ENCODE measurements at places on chromosomes 13 and 19.

- peak; percentile 63 for DNase-seq
These were observed at the start of gene BTBD2 for GRCh38 chr19:2015608-2015950. TSS of gene BTBD2 (minus strand) at chr19:2015714. CDS start at chr19:2015703, 11 bp downstream.

- no peak for DNase-seq
These were observed 375.6 kb downstream of the ENOX1 start for GRCh38 chr13:43411211-43411610.

DNA sequence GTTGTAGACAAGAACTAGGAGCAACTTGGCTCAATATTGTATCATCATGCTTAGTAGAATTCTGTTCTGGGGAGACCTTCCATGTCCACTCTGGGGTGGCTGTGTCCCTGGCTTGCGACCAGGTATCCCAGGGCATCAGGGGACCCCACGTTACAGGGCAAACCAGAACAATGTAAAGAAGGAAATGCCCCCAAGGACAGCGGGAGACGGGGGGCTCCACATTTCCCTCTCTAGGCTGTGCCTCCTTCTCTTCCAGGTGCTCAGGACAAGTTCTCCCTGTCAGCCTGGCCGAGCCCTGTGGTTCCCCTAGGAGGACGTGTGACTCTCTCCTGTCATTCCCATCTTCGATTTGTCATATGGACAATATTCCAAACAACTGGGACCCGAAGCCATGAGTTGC, 30.8 kb downstream of the LAIR2 start:
- no peak for DNase-seq

DNA sequence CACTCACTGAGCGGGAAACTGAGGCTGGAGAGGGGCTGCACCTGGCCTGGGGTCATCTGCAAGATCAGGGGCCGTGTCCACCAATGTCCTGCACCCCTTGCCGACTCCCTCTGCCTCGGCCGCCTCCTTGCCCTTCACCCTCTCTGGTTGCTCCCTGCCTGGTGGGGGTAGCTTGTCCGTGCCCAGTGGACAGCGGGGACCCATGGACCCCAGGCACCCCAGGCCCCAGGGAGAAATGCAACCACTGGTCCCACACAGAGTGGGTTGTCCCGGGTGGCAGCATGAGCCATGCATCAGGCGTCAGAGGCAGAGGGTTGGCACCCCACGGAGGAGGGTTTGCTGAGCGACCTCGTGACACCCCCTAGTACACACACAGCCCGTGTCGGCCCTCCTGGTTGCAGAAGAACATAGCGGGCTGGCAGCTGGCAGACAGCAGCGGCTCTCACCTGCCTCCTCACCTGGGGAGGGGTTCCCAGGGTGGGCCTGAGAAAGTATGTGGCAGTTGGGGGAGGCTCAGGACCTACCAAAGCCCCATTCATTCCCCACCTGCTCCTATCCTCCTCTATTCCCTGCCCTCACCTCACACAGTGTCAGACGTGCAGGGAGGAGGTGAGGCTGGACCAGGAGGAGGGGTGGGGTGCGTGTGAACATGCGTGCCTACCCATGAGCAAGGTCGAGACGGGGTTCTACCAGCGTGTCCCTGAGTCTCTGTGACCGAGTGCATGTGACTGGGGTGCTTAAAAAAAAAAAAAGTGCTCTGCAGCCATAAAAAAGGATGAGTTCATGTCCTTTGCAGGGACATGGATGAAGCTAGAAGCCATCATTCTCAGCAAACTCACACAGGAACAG, 8.7 kb downstream of the ADAMTSL5 start:
- DNase-seq = no peak

DNA sequence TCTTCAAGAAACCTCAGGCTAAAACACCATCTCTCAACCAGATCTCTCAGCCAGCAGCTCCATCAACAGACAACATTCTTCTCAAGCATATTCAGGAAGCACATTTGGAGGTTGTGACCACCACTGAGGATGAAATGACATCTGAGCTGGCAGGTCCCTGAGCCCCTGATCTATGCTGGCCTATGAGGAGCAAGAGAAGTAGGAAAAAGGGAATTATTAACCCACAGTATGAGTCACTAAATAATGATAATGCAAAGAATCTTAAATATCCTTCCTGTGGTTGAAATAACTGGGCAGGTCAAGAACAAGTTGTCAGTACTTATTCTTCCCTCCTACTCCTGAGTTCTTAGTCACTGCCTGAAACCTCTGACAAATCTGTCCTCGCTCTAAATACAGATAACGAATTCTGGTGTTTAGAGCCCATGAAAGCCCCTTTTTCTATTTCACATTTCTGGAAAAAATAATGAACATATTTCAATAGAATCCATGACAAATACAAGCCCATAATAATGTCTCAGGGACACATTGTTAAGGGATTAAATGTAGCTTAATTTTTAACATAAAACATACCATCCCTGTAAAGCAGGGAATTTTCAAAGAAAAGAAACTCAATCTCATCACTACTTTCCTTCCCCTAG, 225.8 kb upstream of the IRS2 start:
- DNase-seq = no peak

DNA sequence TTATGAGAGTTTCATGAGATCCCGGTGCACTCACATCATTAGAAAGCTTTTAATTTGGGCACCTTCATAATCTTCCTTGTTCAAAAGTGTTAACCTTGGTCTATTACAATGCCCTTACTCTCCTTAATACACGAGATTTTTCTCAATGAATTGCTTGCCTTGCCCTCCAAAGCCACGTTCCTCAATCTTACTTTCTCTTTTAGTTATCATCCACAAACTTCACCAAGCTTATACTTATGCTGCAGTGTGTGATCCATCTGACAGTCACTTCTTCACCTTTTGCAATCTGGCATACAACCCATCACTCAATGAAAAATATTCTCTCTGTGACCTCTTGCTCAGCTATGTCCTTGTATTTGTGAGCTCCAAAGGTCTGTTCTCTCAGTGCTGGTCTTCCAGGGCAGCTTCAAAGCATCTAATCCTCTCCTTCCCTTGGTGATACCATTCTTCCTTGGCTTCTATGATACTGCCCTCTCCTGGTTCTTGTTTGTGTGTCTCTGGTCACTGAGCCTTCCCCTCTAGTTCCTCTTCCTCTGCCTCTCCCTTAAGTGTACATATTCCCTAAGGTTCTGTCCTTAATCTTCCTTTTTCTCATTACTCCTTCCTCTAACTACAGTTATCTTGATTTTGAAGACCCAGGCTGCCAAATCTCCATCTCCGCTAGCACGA, 202.2 kb upstream of the STARD13 start:
- DNase-seq = no peak

GRCh38 chr19:3818918-3819317, 32.7 kb upstream of the MATK start:
- DNase-seq = no peak

GRCh38 chr19:43438291-43439031, 23.8 kb downstream of the TEX101 start:
- peak; percentile 71 for DNase-seq

DNA sequence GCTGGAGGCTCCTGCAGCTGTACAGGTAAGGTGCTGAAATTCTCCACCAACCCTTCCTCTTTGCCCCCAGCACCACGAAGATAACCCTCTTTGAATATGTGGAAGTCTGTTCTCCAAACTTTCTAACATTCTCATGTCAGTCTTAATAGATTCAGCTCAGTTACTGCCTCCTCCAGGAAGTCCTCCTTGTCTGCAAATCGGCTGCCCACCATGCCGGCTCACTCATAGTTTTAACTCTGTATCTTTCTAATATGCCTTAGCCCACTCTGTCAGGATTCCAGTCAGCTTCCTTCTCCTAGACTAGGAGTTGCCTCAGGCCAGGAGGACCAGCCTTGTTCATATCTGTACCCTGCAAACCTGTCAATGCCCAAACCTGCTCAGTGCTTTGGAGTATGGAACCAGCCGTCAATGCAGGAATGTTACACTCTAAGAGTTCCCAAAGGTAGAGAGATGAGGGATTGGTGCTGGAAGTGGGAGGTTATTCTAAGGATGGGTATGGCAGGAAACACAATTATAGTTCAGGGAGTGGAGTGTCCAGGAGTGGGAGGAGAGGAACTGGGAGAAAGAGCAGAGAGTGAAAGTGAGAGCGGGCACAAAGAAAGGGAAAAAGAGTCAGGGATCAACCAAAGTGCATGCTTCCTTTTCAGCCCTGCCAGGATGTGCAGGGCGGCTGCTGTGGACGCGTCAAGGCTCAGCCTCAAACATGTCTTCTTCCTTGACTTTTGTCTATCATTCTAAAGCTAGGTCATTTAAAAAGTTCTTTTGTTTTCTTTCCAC, 38.0 kb upstream of the ALOX5AP start:
- no peak for DNase-seq

DNA sequence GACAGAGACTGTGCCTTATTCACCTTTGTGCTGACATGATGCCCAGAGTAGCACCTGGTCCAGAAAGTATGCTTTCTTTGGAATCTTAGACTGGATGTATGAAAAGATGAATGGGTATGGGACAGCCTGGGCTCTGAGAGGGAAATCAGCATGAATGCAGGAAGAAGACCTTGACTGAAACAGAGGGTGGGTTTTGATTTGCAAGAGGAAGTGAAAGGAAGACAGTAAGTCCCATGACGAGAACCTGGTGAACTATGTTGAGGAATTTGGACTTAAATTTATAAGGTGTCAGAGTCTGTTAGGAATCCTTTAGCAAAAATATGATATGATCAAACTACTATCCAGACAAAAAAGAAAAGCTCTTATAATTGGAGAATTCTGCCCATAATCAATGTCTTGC, 301.9 kb downstream of the SPRY2 start:
- no peak for DNase-seq

- no peak for DNase-seq
These were observed 6.4 kb upstream of the ERCC5 start for GRCh38 chr13:102839462-102839861.

GRCh38 chr19:38361633-38362075, 12.7 kb upstream of the PSMD8 start:
- DNase-seq = peak; percentile 82

DNA sequence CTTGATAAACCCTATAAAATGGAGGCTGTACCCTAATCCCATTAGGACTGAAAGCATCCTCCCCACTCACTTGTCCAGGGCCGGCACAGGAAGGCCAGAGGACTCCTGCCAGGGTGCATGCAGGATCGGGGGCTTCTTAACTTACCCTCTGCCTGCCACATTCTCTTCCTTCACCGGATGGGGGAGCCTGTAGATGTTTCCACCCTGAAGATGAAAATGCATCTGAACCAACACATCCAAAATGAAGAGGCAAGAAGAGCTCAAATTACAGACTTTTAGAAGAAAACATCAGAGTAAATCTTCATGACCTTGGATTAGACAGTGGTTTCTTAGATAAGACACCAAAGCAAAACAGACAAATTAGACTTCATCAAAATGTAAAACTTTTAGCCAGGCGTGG, 25.9 kb upstream of the NAPA start:
- no peak for DNase-seq

DNA sequence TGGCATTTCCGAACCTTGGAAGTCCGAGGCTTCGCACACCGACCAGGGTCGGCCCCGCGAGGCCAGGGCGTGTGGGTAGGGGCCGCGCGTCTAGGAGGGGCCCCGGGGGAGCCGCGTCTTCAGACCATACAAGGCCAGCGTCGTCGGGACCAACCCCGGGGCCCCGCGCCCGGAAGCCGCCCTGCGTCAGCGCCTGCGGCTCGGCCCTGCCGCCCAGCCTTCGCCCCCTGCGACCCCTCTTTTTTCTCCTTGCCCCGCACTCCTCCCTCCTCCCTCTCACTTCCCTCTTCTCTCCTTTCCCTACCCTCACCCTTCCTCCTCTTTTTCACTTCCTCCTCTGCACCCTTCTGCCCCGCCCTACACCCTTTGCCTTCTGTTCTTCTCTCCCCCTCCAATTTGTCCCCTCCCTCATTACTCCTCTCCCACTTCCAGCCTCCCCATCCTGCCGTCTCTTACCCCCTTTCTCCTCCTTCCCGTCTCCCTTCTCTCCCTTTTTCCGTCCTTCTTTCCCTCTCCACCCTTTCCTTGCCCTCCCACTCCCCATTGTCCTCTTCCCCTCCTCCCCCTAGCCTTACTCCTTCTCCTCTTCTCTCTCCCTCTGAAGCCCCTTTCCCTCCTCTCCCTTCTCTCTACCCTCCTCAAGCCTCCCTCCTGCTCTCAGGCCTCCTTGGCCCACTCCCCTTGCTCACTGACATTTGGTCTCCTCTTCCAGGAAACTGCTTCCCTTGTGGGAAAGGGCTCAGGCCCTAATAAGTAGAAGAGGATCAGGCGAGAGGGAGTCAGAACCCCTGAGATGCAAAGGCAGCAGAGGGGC, 2.2 kb upstream of the PLEKHG2 start:
- no peak for DNase-seq

GRCh38 chr13:92473765-92474475, 752.7 kb upstream of the GPC6 start:
- no peak for DNase-seq

DNA sequence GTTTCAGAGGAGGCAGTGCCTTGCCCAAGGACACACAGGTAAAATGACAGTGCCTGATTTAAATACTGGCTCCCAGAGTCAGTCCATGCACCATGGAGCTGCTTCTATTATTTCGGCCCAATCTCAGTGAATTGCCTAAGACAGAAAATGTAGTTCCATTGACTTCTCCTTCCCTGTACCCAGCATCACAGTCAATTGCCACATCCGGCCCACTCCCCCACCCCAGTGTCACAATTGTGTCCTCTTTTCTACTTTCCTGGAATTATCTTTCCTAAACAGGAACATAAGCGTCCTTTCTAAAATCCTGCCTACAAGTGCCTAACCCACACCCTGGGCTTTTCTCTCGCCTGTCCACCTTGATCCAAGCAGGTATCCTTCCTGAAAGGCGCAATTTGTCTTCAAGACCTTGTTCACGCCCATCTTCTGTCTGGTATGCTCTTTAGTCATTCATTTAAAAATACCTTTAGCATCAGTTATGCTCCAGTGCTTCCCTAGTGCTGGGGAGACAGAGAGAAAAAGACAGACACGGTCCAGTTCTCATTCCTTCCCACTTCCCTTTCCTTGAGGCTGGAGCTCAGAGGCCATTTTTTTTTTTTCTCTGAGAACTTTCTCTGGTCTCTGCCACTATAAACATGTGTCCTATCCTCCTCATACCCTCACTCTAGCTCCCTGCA, 411.4 kb downstream of the LIG4 start:
- no peak for DNase-seq

- no peak for DNase-seq
These were observed 30.4 kb downstream of the NAXD start for GRCh38 chr13:110645750-110646149.

DNA sequence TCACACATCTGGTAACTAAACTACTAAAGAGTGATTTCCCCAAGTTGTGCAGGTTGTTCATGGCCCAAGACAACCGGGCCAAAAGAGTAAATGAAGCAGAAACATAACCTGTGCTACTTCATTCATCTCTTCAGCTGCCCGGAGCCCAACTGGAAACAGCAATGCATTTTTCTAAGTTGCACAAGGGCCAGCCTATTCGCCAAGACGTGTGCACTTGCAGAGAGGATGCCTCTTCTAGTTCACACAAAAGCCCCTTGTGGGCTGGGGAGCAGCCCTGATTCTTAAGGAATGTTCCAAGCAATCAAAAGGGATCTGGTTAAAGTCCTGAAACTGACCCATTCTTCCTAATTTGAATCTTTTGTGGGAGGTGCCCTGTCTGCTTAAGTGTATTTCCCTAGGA, 275.8 kb downstream of the SHISA2 start:
- DNase-seq = no peak

DNA sequence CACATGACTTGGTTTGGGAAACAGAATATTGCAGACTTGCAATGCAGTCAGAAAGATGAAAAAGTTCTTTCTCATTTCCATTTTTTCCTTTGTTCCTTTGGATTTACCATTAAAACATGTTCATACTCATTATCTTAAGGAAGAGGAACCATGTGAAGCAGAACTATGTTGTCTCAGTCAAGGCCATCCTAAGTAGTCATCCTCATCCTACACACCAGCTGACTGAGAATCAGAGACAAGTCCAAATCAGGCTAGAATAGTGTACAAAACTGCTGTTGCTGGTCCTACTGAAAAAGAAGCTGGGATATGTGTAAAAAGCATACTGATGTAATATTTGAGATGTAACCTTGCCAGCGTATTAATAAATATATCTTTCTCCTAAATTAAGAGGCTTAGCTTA, 433.4 kb downstream of the SLITRK5 start:
- no peak for DNase-seq
